ENCODE measurements at places on chromosomes 12 and 14.

DNA sequence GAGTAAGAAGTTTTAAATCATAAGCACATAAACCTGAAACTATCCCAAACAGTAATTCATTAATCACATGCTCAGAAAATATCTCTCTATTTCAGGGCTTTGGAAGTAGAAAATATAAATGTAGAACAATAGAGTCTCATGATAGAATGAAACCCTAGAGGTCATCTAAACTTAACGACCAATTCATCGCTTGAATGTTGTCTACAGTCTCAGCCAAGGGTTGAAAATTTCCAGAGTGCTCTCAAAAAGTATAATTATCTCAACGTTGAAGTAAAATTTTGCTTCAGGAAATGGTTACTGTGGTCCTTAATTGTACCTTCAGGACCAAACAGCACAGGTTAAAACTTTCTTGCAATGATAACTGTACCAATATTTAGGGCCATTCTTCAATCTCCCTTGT lies 1053.6 kb upstream of the SEL1L start:
- no peak for DNase-seq

DNA sequence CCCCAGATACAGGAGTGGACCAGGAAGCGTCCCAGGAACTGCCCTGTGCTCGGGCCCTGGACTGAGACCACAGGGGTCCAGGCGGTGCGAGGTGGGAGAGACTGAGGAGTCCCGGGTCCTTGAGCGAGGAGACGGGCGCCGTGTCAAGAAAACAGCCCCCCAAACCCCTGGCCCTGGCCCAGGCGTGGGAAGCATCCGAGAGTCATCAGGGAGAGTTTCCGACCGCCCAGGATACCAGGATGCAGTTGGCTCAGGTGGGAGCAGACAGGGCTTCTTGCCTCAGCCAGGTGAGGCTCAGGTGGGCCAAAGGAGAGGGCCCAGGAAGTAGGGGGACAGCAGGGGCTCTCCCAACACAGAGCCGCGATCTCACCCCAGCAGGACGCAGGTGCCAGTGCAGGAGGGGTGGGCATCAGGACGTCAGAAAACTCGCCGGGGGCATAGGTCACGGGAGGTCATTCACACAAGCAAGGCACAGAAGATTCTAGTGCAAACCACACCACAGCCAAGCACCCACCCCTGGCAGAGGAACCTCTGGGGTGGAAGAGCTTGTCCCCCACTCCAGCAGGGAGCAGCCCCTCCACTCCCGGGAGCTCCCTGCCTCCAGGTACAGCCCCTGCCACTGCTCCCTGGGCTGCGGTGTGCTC lies 102.5 kb upstream of the EIF5 start:
- no peak for DNase-seq

- DNase-seq = no peak
These were observed 205.2 kb downstream of the NUBPL start for GRCh38 chr14:31766315-31766892.

DNA sequence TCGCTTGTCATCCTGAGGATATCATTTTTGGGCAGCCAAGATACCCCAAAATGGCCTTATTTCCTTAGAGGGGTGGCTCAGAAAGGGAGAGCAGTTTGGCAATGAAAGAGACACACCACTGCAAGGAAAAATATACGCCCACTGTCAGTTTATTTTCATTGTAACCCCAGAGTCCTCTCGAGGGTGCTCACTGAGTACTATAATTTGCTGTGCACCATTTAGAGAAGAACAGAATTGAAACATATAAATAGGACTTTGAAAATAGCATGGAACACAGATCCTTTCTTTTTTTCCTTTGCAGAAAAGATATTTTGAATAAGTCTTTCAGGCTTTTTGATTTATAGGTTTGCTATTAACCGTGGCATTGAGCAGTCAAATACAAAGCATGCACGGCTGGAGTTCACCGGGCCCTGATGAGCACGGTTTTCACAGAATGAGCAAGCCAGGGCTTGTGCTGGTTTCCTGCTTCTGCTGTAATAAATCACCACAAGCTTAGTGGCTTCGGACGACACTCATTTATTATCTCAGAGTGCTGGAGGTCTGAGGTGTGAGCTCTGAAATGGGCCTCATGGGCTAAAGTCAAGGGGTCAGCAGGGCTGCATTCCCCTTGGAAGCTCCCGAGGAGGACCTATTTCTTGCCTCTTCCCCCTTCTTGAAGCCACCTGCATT lies 152.3 kb downstream of the ZNF664 start:
- DNase-seq = no peak

DNA sequence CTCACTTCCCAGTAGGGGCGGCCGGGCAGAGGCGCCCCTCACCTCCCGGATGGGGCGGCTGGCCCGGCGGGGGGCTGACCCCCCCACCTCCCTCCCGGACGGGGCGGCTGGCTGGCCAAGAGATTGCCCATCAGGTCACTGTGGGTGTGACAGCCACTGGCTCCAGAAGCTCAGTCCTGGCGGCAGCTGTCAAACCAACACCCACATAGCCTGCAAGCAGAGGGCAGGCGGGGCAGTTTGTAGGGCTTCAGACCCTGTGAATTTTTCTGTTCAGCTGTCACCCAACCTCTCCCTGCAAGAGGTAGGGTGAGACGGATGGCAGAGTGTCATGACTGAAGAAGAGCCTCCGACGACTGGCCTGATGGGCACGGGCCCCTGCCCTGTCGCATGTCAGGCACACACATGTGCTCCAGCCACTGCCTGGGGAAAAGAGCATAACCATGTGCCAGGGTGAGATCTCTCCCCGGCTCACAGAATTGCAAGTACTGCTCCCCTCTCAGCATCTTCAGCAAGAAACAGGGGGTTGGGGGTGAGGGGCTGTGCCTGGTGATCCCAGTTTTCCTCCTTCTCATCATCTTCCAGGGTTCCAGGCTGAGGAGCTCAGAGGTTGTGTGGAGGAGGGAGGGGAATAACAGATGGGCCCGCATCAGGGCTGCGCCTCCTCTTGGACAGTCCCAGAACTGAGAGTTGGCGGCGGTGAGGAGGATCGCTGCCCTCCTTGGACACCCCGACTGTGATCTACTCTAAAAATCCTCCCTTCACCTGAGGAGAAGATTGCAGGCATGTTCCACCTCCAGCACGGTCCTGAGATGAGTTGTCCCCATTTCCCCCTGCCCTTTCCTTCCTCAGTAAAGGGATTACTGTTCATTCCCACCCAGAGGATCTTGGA lies 11.2 kb upstream of the PRPH start:
- DNase-seq = no peak

DNA sequence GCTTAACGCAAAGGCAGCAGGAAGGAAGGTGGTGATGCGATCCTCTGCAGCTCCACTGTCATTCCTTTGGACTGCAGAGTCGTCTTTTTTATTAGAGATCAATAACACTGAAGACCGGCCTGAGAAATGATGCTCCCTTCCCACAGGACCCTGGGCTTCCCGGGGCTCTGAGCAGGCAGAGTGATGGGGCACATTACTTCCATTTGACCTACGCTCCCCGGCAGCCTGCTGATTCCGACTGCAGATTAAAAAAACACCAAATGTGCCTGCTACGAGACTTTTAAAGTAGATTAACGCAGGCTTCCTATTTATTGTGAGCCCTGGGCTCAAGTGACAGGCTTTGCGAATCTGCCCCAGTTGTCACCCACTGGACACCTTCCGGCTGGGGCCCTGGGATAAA lies 37.5 kb downstream of the KCNA1 start:
- no peak for DNase-seq

DNA sequence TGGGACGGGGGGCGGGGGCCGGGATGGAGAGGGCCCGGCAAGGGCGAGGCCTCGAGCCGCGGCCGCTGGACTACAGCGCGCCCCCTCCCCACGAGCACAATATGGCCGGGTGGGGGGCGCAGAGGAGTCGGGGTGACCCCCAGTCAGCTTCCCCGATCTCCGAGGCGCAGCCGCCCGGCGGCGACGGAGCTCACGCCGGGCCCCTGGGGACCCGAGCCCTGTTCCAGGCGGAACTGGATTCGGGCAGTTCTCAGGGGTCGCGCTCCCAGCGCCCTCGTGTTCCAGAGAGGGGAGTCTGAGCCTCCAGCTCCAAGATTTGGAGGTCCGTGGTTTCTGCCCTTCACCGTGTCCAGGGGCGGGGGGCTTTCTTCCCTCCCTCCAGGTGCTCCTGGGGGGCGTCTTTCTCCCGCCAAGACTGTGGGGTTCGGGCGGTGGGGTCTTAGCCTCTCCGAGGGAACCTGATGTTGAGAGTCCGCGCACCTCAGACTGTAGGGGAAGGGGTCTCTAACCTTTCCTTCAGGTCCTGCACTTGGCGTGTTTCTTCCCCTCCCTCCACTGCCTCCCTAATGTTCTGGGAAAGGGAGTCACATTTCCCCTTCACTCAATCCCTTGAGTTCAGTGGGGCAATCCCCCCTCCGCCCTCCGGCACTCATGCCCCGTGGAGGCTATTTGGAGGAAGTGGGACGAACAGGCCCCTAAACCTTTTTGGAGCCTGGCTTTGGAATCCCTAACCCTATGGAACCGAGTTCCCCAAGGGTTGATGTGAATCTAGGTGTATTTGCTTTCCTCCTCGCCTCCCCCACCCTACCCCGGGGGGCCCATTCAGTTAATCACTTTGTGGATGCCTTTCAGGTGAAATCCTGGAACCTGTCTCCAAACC lies 584 bp downstream of the ACVR1B start:
- no peak for DNase-seq

GRCh38 chr12:53061404-53062010 lies 11.6 kb downstream of the TNS2 start:
- no peak for DNase-seq

DNA sequence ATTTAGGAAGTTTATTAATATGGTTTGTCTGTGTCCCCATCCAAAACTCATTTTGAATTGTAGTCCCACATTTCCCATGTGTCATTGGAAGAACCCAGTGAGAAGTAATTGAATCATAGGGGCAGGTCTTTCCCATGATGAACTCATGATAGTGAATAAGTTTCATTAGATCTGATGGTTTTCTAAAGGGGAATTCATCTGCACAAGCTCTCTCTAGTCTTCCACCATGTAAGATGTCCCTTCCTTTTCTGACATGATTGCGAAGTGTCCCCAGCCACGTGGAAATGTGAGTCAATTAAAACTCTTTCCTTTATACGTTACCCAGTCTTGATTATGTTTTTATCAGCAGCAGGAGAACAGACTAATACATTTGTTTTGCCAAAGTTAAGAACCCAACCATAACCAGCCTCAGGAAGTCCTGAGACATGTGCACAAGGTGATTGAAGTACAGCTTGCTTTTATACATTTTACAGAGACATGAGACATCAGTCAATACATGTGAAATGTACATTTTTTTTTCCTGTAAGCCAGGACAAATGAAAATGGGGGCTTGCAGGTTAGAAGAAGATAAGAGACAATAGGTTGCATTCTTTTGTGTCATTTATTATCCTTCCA lies 1136.7 kb downstream of the TMEM121 start:
- DNase-seq = no peak

DNA sequence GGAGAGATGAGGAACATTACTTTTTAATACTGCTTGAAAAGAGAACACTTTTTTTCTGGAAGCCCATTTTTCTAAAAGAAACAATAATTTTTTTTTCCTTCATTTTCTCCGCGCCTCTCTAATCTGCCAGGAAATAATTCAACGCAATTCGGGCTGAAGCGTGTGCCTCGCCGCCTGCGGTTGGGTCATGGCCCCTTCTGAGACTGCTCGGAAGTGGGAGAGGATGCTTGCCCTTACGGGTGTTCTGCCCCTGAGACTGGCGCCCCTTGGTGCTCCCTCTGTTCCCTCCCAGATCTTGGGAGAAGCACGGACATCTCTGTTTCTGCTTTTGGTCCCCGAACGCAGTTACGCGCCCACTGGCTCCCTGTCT lies 332 bp upstream of the TBC1D30 start:
- DNase-seq = no peak

DNA sequence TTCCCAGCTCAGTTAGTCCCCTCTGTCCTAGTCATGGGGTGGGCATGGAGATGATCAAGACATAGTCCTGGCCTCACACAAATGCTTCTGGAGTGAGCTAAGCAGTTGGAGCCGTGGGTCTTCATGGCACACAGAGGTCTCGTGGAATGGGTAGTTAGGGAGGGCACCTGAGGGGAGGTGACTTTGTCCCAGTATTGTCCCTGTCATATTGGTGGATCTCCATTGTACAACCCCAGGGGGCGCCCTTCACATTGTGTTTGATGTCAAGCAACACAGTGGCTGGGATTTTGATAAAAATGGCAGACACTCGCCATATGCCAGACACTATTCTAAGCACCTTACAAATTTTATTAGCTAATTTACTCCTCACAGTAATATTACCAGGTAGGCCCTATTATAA lies 175.4 kb upstream of the LHX5 start:
- no peak for DNase-seq

DNA sequence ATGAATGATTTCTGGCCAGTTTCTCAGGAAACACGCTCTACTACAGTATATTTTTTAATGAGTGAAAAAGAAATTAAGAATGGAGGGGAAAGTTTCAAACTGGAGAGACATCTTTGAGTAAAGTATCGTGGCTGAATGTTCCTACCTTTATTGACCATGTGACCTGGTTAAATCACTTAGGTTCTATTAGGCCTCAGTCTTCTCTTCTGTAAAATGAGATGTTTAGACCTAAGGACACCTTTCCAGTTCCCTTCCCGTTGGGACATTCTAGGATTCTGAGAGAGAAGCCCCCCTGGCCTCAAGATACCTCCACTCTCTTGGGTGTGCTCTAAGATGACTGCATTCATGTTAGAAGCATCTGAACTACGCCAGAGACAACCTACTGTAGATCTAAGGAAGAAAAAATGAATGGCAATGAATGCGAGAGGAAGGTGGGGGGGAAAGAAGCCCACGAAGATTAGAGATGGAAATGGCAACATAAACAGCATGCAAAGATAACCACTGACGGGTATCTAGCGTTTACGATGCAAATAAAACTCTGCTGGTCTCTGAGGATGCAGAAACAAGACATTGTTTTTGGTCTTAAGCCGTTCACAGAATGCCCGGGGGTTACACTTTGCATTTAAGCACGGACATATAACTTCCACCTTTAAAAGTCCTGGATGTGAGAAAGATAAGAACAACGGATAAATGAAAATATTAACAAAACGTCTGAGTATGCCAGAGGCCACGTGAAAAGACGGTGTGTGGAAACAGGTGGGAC lies 599 bp upstream of the CPSF6 start:
- DNase-seq = no peak

GRCh38 chr14:64628940-64629408 lies 75.2 kb upstream of the PLEKHG3 start:
- no peak for DNase-seq

GRCh38 chr14:24670594-24670993 lies 36.6 kb upstream of the GZMB start:
- DNase-seq = no peak

- no peak for DNase-seq
These were observed 40.0 kb downstream of the TSPAN9 start for GRCh38 chr12:3117144-3117581.

- DNase-seq = no peak
These were observed 7.5 kb downstream of the RIMBP2 start for GRCh38 chr12:130708648-130709047.

- no peak for DNase-seq
These were observed 157.3 kb upstream of the PLXNC1 start for GRCh38 chr12:93990832-93991803.

Measured in stimulated activated CD8-positive, alpha-beta memory T cell treated with anti-CD3 and anti-CD28 coated beads, Interleukin-15, amount 100 ng/mL, for 24 hours (primary cell).